Activated CD8-positive, alpha-beta memory T cell treated with anti-CD3 and anti-CD28 coated beads for 1 hour (primary cell): ENCODE measurements at places on chromosomes 4 and X.

DNA sequence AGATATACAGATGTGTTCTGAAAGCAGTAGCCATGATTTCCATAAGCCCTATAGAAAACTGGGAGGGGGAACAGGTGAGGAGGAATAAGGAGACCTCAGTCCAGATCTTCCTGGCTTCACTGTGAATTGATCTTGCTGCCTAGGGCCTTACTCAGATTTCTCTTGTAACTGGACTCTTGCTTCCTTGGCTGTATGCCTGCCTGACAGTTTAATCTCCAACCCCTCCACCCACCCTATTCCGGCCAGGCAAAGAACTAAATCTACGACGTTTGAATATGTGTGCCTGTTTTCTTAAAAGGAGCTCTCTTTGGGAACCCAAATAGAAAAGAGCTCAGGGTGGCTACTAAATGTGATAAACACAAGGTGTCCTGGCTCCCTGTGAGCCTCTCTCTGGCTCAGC, 173.0 kb downstream of the GPC3 start:
- no peak for DNase-seq

- no peak for DNase-seq
Measured at GRCh38 chrX:10310511-10310910, 153.7 kb downstream of the CLCN4 start.

- no peak for DNase-seq
Measured at GRCh38 chr4:161364681-161365080, 799.1 kb downstream of the FSTL5 start.

DNA sequence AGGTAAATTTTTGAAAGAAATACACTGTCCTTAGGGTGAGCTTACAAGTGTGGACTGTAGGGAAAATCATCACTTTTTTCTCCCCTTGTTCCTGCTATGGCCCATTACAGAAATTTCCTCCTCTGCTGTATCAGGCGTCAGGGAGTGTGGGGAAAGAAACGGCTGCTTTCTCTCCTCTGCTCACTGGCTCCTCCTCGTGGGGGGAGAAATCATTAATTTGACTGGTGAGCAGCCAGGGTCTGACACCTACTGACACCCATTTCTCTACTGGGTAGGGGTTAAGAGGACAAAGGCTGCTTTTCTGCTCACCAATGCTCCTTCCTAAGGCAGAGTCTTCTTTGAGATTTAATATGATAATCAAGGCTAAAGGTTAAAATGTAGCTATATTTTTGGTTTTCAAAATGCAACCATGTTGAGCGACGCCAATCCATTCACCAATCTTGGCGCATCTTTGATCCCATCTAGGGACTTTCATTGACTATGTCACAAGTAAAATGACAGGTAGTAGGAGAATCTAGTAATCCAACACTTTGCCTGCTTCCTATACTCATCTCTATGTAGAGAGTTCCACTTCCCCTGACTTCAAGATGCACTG, 25.1 kb downstream of the SETD7 start:
- peak; percentile 40 for DNase-seq

- DNase-seq: peak; percentile 24
Measured at GRCh38 chrX:129606918-129607317, 47.8 kb downstream of the APLN start.

- no peak for DNase-seq
Measured at GRCh38 chrX:101483705-101484104, 1.6 kb upstream of the ARMCX4 start.

GRCh38 chr4:176921256-176921655, 128.5 kb upstream of the VEGFC start:
- DNase-seq: no peak

DNA sequence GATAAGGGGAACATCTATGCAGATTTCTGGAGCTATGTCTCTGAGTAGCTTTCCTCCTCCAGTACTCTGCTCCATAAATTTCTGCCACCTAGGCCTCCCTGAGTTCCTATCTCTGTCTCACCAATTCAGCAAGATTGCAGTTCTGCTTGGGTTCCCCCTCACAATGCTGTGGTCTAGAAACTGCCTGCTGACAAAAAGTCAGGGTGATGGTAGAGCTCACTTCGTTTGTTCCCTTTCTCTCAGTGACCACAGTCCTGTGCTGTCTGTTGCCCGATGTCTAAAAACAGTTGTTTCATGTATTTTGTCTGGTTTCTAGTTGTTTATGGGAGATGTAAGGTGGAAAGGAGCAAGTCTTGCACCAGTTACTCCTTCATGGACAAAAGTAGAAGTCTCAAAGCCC, 41.1 kb downstream of the AMMECR1 start:
- no peak for DNase-seq

DNA sequence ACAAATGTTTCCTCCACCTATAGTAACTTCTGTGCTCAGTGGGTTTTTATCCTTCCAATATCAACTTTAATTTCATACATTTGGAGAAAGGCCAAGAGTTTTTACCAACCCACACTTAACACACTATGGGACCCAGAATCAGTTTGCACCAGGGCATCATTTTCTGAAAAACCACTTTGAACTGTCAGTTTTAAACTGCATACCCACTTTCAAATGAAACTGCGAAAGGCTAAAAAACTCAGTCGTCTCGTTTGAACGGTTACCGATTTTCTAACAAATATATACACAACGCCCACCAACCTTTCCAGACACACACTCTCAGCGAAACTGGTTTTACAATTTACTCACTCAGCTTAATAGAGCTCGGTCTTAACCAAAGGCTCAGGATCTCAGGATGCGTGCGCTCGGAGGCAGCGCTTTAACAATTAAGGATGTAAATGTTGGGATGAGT, 376 bp downstream of the ABCG2 start:
- DNase-seq: no peak

GRCh38 chr4:10078481-10079233, 37.9 kb downstream of the WDR1 start:
- DNase-seq: no peak

- DNase-seq: no peak
Measured at GRCh38 chr4:102764901-102765300, 4.1 kb upstream of the MANBA start.

- DNase-seq: no peak
Measured at GRCh38 chrX:75337525-75337924, 63.6 kb downstream of the UPRT start.

GRCh38 chr4:132707955-132708354, 441.1 kb upstream of the PCDH10 start:
- DNase-seq: no peak

DNA sequence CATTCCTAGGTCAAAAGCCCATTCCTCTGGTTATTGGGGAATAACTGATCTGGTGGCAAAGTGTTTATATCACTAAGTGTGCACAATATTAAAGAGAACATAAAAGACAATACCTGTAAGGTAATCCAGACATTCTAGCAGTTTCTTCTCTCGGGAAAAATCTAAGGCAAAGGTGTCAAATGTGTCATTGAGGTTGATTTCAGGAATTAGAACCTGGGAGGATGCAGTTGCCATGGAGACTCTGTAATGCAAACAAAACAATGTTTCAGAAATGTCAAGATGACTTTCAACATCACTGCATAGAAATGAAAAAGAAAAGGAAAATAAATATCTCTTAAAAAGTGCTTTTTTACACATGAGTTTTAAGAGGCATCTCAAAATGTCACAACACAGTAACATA, 145.9 kb downstream of the MID1 start:
- DNase-seq: no peak

DNA sequence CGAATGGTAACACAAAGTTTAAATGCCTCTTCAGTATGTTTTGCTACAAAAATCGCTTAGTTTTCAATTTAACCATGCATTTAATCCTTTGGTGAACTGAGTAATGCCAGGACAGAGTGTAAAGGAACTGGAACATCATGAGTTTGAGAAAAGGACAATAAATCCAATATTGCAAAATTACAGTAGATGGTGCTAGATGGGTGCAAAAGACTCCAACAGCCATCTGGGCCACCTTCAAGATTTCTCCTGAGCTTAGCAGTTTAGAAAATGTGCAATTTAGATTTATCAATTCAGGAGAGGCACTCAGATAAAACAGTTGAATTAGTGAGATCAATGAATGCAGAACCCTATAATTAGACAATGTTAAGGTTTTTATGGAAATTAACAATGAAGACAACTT, 33.2 kb upstream of the MID1IP1 start:
- DNase-seq: no peak

DNA sequence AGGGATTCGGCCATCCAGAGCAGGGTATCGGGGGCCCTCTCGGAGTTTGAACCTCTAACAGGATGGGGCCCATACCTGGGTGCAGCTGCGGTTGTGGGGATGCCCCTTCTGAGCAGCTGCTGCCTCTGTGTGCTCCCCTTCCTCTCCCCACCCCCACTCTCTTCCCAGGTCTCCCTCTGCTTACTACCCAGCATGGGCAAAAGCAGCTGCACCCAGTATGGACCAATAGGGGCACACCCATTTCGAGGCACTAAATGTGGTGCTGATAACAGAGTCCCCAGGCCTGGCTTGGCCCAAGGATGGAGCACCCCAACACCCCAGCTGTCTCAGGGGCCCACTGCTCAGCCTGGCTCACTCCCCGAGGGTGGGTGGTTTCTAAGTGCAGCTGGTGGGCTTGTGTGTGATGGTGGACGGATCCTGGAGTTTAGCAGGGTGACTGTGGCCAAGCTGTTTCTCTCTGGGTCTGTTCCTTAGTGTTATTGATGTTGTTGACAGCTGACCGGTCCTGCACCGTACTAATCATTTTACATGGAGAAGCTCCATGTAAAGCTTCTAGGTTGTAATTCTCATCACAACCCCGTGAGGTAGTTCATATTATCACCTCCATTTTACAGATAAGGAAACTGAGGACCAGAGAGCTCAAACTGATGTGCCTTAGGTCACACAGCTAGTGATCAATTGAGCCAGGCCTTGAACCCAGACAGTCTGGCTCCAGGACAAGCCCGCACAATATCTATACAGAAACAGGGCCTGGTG, 13.1 kb upstream of the KIAA0232 start:
- no peak for DNase-seq

GRCh38 chrX:21926527-21927278, 13.8 kb upstream of the SMS start:
- DNase-seq: no peak

DNA sequence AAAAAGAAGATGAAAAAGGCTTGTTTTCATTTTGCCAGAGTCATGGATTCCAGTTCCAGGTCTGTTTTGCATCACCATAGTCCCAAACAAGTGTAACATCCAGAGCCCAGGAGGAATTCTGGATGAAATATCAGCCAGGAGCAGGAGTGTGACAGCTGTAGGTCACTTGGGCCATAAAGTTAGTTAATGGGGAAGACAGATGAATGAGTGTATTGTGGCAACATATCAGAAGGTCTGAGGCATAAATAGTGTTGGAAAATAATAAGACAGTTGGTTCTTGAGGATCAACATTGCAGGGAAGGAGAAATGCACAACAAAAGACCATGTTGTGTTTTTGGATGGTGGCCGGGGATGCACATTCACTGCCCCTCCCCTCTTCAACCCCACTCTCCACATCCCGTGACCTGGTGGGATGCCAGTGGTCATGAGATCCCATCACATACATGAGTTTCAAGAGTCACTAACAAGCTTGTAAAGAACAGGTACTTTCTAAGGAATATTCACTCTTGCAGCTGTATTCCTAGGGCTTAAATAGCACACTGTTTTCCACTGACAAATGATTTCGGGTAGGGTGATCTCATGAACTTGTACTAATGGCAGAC, 83.1 kb upstream of the IGFBP7 start:
- no peak for DNase-seq

DNA sequence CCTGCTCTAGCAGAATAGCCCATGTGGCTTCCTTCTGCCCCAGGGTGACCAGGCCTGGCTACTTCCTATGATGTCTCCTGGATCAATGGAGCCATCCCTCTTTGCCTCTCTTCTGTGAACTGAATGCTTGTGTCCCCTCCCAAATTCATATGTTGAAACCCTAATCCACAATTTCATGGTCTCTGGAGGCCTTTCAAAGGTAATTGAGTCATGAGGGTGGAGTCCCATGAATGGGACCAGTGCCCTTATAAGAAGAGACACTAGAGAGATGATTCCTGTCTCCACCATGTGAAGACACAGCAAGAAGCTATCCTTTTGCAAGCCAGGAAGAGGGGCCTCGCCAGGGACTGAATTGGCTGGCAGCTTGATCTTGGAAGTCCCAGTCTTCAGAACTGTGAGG, 18.4 kb downstream of the CCKAR start:
- DNase-seq: no peak

- DNase-seq: no peak
Measured at GRCh38 chr4:127291316-127291715, 341.4 kb upstream of the INTU start.

- no peak for DNase-seq
Measured at GRCh38 chrX:1582686-1583437, 8.5 kb upstream of the AKAP17A start.

GRCh38 chrX:125544856-125545255, 225.2 kb downstream of the TEX13C start:
- DNase-seq: no peak

- no peak for DNase-seq
Measured at GRCh38 chrX:53284684-53285447, 3.5 kb upstream of the IQSEC2 start.

DNA sequence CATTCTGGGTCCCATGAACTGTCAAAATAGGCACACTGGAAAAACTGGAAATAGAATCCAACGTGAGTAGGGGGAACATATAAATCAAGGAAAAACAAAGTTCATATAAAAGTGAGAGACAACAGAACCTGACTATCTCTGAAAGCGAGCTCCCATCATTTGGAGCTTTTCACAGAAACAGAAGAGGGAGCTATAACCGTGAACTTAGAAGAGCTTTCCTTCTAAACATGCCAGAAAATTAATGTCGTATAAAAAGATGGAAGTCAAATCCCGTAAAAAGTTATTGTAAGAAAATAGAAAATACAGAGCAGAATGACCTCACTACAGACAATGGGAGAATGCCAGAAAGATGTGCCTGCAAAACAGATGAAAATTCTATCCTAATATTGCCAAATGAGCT, 23.9 kb upstream of the HSD17B10 start:
- DNase-seq: no peak

DNA sequence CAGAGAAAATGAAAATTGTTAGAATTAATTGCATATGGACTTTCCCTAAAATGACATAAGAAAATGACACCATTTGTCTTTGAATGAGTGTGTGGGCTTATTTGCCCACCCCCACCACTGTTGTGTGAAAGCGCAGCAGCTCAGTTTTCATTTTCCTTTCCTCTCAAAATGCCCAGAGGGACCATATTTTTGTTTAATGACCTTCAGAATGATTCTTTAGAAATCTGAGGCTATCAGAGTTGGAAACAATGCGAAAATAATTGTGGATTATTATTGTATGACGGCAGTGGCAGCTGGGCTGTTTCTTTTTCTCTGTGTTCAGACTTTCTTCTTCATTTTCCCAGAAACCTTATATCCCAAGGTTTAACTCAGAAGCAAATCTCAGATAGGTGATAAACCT, 44.6 kb upstream of the TEX13A start:
- no peak for DNase-seq

DNA sequence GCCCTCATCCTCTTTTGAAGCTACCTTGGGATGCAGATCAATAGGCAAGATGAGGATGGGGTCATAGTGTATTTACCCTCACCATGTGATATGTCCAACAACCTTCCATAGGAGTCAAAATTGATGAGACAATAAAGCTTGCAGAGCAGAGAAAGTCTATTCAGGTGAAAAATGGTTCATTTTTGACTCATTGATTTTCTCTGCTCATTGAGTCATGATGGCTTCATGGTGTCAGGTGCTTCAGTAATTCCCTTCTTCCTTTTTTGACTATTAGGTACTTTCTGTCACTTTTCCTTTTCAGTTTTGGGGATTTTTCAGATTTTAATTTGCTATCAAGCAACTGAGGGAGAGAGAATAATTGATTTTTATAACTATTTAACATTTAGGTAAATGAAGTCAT, 55.9 kb upstream of the IL2 start:
- DNase-seq: no peak

- peak; percentile 24 for DNase-seq
Measured at GRCh38 chrX:41720125-41720779, 3.7 kb upstream of the GPR82 start.

- DNase-seq: no peak
Measured at GRCh38 chr4:28548594-28548993, 1688.0 kb downstream of the STIM2 start.
